Neural crest cell (in vitro differentiated cells): ENCODE measurements at places on chromosomes 3 and 15. TPM values are rescaled to one million over a fixed set of nuclear protein-coding genes. Genes with fewer than 3 reads are reported as not detected.
A peak's percentile ranks its signal among the peaks of the same experiment; 100 is the strongest.

The ARGFX gene
- not detected in 2 replicates for total RNA-seq

The DAZL gene
- not detected in 2 replicates for total RNA-seq

The C3orf22 gene
- not detected in 2 replicates for total RNA-seq

The SPTBN5 gene
- 0.77 and 1.1 TPM in 2 replicates for total RNA-seq

DNA sequence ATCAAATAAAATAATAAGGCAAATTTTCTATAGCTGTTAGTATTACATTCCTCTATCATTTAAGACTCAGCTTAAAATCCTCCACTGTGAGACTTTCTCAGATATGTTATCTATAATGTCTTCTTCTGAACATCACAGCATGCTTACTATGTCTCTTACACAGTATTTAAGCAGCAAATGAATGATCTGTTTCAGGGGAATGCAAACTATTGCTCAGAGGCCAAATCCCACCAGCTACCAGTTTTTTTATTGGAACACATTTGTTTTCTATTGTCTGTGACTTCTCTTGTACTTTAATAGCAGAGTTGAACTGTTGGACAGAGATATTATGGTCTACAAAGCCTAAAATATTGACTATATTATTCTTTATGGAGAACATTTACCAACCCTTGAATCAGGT, 59.6 kb downstream of the C3orf38 start:
- no peaks in the 10 kb centered on the region for H3K27me3 ChIP-seq
- no peak overlapping the region for H3K27ac ChIP-seq
- H3K4me1 ChIP-seq, result no peaks in the 10 kb centered on the region
- no peaks in the 10 kb centered on the region for H3K36me3 ChIP-seq

DNA sequence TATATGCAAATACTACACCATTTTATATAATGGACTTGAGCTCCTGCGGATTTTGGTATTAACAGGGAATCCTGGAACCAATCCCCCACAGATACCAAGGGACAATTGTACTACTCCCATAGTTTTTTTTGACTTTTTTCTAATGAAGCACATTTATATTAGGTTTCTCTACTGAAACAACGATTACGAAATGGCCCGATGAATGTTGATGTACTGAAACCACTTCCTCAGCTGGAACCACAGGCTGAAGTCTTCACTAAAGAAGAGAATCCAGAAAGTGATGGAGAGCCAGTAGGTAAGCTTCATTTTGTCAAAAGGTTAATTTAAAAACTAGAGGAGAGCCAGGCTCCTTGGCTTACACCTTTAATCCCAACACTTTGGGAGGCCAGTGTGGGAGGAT, 121.5 kb upstream of the LRRFIP2 start:
- peaks cover 22% of the 10 kb centered on the region for H3K36me3 ChIP-seq
- no peak for DNase-seq
- no peak overlapping the region for H3K27ac ChIP-seq
- H3K4me3 ChIP-seq, result no peak overlapping the region
- H3K27me3 ChIP-seq, result no peaks in the 10 kb centered on the region
- no peaks in the 10 kb centered on the region for H3K4me1 ChIP-seq

GRCh38 chr3:170621256-170621655, 35.4 kb upstream of the SLC7A14 start:
- H3K27ac ChIP-seq, result peak overlapping the region; percentile 83
- no peaks in the 10 kb centered on the region for H3K27me3 ChIP-seq
- peaks cover 9% of the 10 kb centered on the region for H3K4me1 ChIP-seq
- DNase-seq, result no peak
- peaks cover 2% of the 10 kb centered on the region for H3K36me3 ChIP-seq
- H3K4me3 ChIP-seq, result no peak overlapping the region

DNA sequence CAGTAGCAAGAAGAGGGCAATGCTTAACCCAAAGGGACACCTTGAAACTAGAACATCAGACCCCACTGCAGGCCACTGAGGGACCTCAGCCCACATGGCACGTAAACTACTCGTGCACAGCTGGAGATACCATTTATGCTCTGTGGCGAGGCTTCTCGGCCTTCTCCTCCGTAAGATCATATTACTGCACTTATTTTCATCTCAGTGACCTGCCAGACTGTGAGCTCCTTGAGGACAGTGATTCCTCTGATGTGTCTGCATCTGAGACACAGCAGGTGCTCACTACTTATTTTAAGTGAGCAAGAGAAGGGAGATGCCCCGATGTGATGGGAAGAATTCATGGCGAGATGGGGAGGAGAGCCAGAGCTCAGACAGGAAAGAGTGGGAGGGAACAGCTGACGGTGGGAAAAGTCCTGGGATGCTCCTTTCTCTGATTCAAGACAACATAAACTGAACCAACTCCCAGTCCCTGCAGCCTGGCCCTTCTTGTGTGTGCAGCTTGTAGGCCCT, 137.6 kb downstream of the RPLP1 start:
- H3K36me3 ChIP-seq, result no peaks in the 10 kb centered on the region
- DNase-seq, result no peak
- H3K27ac ChIP-seq, result no peak overlapping the region
- peaks cover 6% of the 10 kb centered on the region for H3K27me3 ChIP-seq
- H3K4me1 ChIP-seq, result peaks cover 12% of the 10 kb centered on the region
- H3K4me3 ChIP-seq, result no peak overlapping the region

GRCh38 chr3:33377931-33378330, 62.3 kb downstream of the UBP1 start:
- no peak overlapping the region for H3K27ac ChIP-seq
- no peak for DNase-seq

GRCh38 chr15:57090496-57090859, 172.0 kb downstream of the TCF12 start:
- no peak for DNase-seq
- no peaks in the 10 kb centered on the region for H3K27me3 ChIP-seq
- H3K27ac ChIP-seq, result no peak overlapping the region
- H3K36me3 ChIP-seq, result peaks cover 6% of the 10 kb centered on the region
- H3K4me1 ChIP-seq, result peaks cover 16% of the 10 kb centered on the region
- peak overlapping the region; percentile 7 for H3K4me3 ChIP-seq

GRCh38 chr3:57956119-57956832, 51.9 kb upstream of the FLNB start:
- H3K27ac ChIP-seq, result no peak overlapping the region
- H3K36me3 ChIP-seq, result no peaks in the 10 kb centered on the region
- H3K4me1 ChIP-seq, result peaks cover 17% of the 10 kb centered on the region
- DNase-seq, result no peak

- H3K27me3 ChIP-seq, result no peaks in the 10 kb centered on the region
- no peak overlapping the region for H3K4me3 ChIP-seq
- peak; percentile 59 for DNase-seq
- no peaks in the 10 kb centered on the region for H3K36me3 ChIP-seq
- H3K4me1 ChIP-seq, result peaks cover 14% of the 10 kb centered on the region
These were observed 520.6 kb downstream of the MFSD1 start for GRCh38 chr3:159322322-159322939.

GRCh38 chr3:100957261-100957986, 35.8 kb downstream of the ABI3BP start:
- no peak for DNase-seq
- no peak overlapping the region for H3K4me3 ChIP-seq

- DNase-seq, result no peak
- H3K27ac ChIP-seq, result peak overlapping the region; percentile 58
These were observed 32.2 kb downstream of the RIOX2 start for GRCh38 chr3:97940034-97940433.

- DNase-seq, result no peak
- peaks cover 37% of the 10 kb centered on the region for H3K27me3 ChIP-seq
- no peaks in the 10 kb centered on the region for H3K4me1 ChIP-seq
- H3K4me3 ChIP-seq, result no peak overlapping the region
These were observed 92.2 kb downstream of the SV2B start for GRCh38 chr15:91192285-91192684.
